ENCODE measurements at places on chromosomes 16 and 17.

GRCh38 chr17:29874931-29875596 lies 55.0 kb downstream of the SSH2 start:
- DNase-seq = no peak

DNA sequence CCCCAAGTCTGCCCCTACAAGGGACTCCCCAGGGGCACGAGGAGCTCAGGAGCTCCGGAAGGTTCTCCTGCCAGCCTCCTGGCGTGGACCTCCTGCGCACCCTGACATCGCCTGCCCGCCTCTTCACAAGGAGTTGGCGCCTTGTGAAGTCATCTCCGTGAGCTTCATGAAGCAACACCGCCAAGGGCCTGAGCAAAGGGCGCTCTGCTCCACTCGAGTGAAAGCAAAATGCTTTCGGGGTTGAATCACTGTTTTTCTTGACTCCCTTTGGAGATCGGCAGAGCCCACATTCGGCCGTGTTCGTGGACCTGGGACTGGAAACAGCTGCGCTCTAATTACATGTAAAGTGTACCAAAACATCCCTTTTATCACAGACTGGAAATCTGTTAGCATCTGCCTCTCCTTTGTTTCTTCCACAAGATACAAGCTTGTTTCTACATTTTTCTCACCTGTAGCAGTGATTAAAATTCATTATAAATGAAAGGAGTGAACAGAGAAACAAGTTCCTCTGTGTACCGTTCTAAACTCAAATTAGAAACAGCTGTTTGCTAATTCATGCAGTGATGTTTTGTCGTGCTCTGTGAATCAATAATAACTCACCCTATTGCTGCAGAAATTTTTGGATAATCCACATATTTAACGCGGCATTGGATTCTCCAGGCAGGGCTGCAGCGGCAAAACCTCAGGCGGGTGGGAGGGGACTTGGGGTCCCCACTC lies 203.3 kb downstream of the ZNF423 start:
- no peak for DNase-seq

DNA sequence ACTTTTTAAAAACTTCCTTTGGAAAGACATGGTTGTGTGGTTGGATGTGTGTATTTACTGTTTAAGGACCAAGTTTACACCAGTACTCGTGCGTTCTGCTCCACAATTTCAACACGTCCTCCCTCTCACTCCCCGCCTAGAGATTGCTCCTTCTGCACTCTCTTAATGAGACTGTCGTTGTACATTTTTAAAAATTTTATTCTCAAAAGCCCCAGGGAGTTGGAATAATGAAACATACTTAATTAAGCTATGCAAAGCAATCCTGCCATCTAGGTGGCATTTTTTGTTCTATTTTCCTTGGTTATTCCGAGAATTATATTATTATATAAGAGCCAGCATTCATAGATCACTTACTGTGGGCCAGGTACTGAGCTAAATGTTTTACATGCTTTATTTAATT lies 264.5 kb downstream of the GRIN2A start:
- DNase-seq = no peak

- no peak for DNase-seq
These were observed 11.6 kb downstream of the COTL1 start for GRCh38 chr16:84606081-84606875.

DNA sequence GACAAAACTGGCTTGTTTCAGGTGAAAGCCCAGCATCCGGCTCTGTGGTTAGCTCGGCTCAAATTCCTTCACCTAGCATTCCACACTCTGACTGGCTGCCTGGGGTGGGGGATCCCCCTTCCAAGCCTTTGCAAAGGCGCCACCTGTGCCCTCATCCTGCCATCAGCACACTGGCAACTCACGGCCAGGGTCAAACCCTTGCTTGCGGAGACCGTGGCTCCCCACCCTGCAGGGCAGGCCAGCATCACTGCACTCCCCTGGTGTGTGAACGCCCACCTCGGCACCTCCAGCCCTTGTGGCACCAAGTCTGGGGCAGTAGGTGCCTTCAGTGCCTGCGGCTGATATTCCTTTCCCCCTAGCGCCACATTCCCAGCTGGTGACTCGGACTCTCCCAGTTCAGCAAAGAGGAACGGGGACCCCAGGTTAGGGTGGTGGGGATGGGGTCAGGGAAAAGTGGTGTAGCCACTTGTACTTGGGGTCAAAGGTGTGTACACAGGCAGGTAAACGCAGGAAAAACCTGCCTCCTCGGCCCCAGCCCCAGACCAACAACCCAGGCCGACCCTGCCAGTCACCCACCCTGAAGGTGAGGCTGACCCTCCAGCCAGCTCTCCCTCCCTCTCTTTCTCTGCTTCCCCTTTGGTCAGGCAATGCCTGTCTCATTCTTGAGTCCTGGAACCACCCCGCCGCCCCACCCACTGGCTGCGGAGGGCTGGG lies 1.1 kb downstream of the FLII start:
- DNase-seq = peak; percentile 36

DNA sequence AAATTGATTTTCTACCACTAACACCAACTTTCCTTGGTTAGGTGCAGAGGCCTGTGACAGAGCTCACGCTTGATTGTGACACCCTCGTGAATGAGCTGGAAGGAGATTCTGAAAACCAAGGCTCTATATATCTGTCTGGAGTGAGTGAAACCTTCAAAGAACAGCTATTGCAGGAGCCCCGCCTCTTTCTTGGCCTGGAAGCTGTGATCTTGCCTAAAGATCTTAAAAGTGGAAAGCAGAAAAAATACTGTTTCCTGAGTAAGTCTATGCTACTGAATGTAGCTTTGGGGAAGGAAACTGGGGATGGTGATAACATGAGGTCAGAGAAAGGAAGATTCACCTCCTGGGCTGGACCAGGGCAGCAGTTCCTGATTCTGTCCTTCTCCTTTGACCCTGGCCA lies 38.3 kb downstream of the REXO5 start:
- DNase-seq = peak; percentile 13

GRCh38 chr17:76085066-76085730 lies 6.2 kb downstream of the ZACN start:
- no peak for DNase-seq

GRCh38 chr17:55709984-55710383 lies 12.7 kb downstream of the TMEM100 start:
- no peak for DNase-seq

All from stimulated activated CD4-positive, alpha-beta T cell treated with anti-CD3 and anti-CD28 coated beads, Interleukin-2, amount 100 ng/mL, for 24 hours (primary cell).